ENCODE measurements at places on chromosomes 1 and 21. TPM values are rescaled to one million over a fixed set of nuclear protein-coding genes. Genes with fewer than 3 reads are reported as not detected.

GJA8 gene
- not detected for total RNA-seq

ATP1A4 gene
- not detected for total RNA-seq

ETNK2 gene
- total RNA-seq: 17.7 TPM

SLC45A3 gene
- total RNA-seq: 6.2 TPM

COPA gene
- 112 TPM for total RNA-seq

KIF26B gene
- total RNA-seq: 0.88 TPM

TNFRSF8 gene
- not detected for total RNA-seq

IGSF3 gene
- 61.4 TPM for total RNA-seq

ZC3H11A gene
- total RNA-seq: 45.3 TPM

MYOG gene
- total RNA-seq: not detected

NBPF11 gene
- 1.5 TPM for total RNA-seq

TRIM58 gene
- not detected for total RNA-seq

OR2M5 gene
- total RNA-seq: not detected

TMEM201 gene
- 9.7 TPM for total RNA-seq

DDR2 gene
- 1.1 TPM for total RNA-seq

DMBX1 gene
- total RNA-seq: not detected

VASH2 gene
- total RNA-seq: 0.05 TPM

CFAP141 gene
- total RNA-seq: not detected
